ENCODE measurements at places on chromosomes 11 and 22.

- DNase-seq = no peak
These were observed 234.5 kb downstream of the METTL15 start for GRCh38 chr11:28342716-28343115.

DNA sequence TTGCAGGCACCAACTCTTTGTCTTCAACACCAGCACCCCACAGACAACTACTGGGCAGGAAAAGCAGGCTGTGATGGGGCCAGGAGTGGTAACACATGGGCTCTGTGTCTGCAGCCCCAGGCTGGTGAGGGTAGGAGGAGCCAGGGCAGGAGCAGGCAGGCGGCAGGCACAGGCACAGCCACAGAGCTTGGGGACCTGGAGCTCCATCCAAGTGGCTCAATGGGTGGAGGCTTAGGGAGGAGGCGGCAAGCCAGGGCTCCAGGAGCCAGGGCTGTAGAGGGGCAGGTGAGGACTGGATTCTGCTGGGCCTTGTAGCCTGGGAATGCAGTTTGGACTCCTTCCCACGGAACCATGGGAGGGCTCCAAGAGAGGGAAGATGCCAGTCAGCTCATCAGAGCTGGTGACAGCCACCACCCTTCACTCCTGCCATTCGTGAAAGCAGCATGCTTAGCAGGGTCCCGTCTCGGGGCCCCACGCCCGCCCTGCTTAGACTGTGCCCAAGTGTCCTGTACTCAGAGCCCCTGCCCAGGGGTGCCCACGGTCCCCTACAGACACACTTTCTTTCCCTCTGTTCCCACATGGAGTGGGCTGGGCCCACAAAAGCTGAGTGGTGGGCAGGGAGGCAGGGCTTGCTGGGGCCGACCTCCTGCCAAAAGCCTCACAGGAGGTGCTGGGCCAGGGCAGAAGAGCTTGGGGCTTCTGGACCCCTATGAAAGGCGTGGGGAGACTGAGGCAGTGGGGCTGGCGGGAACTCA is 12.4 kb downstream of the TTC38 start:
- no peak for DNase-seq

GRCh38 chr11:113014262-113015097 is 53.3 kb downstream of the NCAM1 start:
- DNase-seq = no peak

GRCh38 chr11:126482586-126483108 is 127.2 kb downstream of the ST3GAL4 start:
- DNase-seq = no peak

DNA sequence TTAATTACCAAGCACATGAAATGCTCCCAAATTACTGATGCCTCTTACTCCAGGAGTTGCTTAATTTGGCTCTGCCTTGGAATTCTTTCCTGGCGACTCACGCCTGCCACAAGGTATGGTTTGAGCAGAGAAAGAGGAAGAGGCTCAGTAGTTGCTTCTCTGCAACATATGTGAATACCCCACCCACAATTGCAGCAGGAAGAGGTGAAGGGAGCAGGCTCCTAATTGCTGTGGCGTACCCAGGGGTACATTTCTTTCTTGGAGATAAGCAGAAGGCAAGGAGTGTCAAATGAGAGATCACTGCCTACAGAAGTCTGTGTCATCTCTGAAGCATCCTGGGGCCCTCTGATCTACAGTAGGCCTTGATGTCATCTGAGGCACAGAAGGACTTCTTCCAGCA is 10.6 kb upstream of the NNMT start:
- no peak for DNase-seq

DNA sequence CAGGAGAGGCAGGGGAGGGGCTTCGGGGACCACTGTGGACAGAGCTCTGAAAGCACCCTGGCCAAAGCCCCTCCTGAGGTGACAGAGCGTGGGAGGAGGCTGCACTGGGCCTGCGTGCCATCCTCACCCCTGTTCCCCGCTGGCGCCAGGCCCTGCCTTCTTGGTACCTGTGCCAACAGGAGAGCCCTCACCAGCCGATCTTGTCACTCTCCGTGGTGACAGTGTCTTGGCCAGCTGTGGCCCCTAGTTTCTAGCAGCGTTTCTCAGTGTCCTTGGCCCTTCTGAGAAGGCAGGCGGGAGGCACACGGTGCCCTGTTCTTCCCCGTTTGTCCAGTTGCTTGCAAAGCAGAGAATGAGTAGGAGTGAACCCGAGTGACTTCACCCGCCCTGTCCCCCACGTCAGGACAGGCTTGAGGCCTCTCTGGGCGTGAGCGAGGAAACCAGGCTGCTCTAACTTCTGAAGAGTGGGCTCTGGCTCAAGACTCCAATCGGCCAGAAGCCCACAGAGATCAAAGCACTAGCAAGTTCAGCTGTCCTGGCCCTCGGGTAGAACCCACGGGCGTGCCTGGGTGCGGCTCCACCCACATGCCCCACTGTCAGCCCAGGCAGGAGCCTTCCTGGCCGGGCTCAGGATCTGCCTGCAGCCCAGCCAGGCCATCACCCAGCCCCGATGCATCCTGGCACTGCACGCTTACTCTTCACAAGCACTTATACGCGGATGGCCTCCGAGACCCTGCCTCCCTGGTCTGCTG is 60.2 kb upstream of the EMID1 start:
- DNase-seq = no peak

DNA sequence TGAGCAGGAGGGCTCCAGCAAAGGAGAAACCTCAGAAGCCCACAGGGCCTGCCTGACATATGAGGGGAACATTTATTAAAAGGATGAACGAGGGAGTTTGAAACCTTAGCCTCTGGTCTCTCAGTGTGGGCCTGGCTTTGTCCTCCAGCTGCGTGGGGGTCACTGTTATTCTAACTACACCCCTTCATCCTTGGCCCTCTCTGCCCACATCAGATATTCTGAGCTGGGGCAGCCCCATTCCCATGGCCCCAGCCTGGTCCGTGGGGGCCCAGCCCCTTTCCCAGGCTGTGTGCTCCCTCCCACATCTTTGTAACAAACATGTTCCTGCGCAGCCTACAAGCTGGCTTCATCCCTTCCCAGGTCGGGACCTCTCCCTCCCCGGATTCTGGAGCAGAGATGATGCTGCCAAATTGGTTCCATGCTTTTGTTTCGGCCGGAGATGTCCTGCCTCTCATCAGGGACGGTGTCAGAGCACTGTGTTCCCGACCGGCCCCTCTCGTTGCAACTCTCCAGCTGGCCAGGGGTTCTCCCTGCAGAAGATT is 4.0 kb downstream of the FXYD6 start:
- DNase-seq = no peak

DNA sequence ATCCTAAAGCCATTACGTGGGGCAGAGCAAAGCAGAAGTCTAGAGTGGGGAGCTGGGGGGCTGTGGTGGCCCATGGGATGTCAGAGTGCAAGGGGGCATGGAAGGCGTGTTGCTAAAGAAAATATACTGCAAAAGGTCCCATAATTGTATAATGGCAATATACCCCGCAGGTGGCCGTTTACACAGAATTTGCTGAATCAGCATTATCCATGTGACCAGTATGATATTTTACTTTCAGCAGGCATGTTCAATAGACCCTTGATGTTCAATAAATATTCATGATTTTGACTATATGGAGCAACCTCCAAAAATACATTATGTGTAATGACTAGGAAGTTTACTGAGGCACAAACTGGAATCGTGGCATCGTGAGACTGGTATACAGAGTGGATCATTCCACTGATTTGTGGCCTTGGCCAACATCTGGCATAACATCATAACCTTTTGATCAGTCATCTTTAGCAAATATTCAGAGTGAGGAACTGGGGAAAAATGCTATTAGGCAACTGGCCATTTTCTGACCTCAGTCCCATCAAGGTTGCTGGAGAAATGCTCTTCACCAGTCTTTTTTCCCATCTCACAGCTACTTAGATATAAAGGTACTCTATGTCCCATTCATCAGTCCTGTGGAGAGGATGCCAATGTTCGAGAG is 29.3 kb upstream of the PPP2R1B start:
- no peak for DNase-seq

- no peak for DNase-seq
These were observed 169.8 kb downstream of the GUCY1A2 start for GRCh38 chr11:106848526-106848925.

- DNase-seq = no peak
These were observed 47.7 kb upstream of the GAB2 start for GRCh38 chr11:78465169-78465942.

GRCh38 chr22:31346255-31346732 is at the start of gene PATZ1:
Gene PATZ1 (minus strand): TSS chr22:31346346. CDS start chr22:31345602, 744 bp downstream.
- DNase-seq = peak; percentile 57

DNA sequence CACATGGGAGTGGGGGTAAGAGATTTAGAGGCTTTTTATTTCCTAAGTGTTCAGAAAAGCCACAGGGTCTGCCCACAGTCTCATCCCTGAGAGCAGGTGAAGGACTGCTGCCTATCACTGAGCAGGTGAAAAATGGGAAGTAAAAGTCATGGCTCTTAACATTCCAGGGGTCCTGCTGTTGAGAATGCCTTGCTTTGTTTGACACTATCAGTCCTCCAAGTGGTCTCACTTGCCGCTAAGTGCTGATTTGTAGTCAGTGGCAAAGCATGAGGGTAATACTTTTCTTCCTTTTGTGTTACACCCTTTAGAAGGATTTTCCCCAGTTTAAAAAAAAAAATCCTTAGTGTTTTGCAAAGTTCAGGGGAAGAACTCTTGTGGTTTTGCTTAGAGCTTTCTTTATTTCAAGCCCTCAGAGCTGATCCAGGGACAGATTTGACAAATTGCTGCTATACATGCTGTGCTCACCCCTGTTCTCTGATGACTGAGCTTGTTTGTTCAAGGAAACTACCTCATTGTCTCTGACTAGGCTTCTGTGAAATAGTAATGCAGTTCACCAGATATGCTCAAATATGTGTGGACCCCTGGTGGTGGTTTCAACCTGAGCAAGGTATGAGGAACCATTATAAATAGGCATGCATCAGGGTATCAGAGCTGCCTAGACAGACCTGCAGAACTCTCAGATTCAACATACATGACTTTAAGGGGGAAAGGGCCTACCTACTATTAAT is 141.0 kb downstream of the ARHGAP42 start:
- no peak for DNase-seq
